ENCODE measurements at places on chromosomes 3 and 15. TPM values are rescaled to one million over a fixed set of nuclear protein-coding genes. Genes with fewer than 3 reads are reported as not detected.

The CTXN2 gene
- not detected for total RNA-seq

The CCDC54 gene
- total RNA-seq: not detected

The ZMYND10 gene
- not detected for total RNA-seq

The FAM81A gene
- 0.20 TPM for total RNA-seq

The MAGI1 gene
- total RNA-seq: 10.2 TPM

The TWF2 gene
- total RNA-seq: 130 TPM

The GRK7 gene
- total RNA-seq: not detected

The ERC2 gene
- total RNA-seq: 0.13 TPM

The PLSCR2 gene
- not detected for total RNA-seq

The SELENOS gene
- 66.4 TPM for total RNA-seq

The MAP2K5 gene
- 4.0 TPM for total RNA-seq

The AADACL2 gene
- total RNA-seq: not detected

The HTR3E gene
- not detected for total RNA-seq

The ITGA11 gene
- 1.3 TPM for total RNA-seq

The GANC gene
- 20.2 TPM for total RNA-seq

The STAB1 gene
- 149 TPM for total RNA-seq

The INTS14 gene
- total RNA-seq: 41.7 TPM

The SLC22A13 gene
- total RNA-seq: not detected

The HES1 gene
- 56.6 TPM for total RNA-seq

The KLHL40 gene
- not detected for total RNA-seq

The CGNL1 gene
- 2.5 TPM for total RNA-seq

The DAPK2 gene
- 4.0 TPM for total RNA-seq

The USP8 gene
- total RNA-seq: 47.4 TPM

The TRH gene
- total RNA-seq: not detected

The CPNE4 gene
- total RNA-seq: not detected

The CNTN4 gene
- not detected for total RNA-seq

The PAQR5 gene
- total RNA-seq: not detected

The ABHD14A gene
- 10.8 TPM for total RNA-seq

The DCBLD2 gene
- 55.1 TPM for total RNA-seq

The ZPLD1 gene
- not detected for total RNA-seq

The CFAP91 gene
- 0.20 TPM for total RNA-seq

The SPESP1 gene
- total RNA-seq: 5.6 TPM

The RTP1 gene
- total RNA-seq: not detected

The LCMT2 gene
- total RNA-seq: 4.5 TPM

The TERC gene
- 146 TPM for total RNA-seq

The MESP1 gene
- total RNA-seq: 1.1 TPM

The OXSR1 gene
- 20.6 TPM for total RNA-seq

The IMPG2 gene
- total RNA-seq: 0.07 TPM
